ENCODE measurements at places on chromosomes 5 and 9.
A peak's percentile ranks its signal among the peaks of the same experiment; 100 is the strongest.

DNA sequence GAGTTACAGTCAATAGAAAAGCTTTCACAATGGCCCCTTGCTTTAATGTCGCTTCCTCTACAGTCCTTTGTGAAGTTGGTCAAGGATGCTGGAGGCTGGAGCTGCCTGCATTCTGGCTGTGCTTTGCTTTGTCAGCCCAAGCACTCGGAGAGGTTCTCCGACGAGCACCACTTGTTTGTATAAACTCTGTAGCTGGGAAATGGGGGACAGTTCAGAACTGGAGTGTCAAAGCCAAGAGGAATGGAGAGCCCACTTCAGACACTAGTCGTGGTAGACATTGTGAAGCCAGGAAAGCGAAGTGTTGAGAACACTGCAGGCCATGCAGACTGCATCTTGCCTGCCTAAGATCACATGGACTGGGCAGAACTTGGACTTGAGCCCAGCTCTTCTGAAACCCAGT, 330.3 kb downstream of the GADD45G start:
- DNase-seq: no peak

DNA sequence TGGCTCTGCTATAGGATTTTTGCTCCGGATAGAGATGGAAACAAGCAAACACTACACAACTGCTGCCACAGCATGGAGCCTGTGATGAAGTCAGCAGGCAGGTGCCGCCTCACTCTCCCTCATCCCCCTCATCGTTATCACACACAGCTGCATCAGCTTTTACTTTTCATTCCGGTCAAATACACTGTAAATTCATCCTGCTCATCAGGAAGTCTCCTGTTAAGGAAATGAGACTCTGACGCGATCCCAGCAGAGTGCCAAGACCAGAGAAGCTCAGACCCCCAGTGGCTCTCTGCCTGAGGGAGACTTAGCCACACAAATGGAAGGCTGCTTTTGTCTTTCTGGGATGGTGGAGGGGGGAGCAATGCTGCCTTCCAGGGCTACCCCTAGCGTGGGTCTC, 270.2 kb downstream of the ELAVL2 start:
- DNase-seq: peak; percentile 92

DNA sequence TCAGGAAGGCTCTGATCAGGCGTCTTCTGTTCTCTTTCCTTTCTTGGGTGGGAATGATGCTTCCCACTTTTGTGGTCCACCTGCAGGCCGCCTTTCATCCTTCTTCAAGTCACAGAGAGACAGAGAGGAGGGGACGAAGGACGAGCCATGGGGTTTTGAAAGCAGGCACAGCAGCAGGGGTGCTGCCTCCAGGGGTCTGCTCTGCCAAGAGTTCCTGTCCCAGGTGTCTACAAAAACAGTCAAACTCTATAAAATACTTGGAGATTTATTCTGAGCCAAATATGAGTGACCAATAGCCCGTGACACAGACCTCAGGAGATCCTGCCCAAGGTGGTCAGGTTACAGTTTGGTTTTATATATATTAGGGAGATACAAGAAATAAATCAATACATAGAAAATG, 34.5 kb upstream of the LCP2 start:
- no peak for DNase-seq

DNA sequence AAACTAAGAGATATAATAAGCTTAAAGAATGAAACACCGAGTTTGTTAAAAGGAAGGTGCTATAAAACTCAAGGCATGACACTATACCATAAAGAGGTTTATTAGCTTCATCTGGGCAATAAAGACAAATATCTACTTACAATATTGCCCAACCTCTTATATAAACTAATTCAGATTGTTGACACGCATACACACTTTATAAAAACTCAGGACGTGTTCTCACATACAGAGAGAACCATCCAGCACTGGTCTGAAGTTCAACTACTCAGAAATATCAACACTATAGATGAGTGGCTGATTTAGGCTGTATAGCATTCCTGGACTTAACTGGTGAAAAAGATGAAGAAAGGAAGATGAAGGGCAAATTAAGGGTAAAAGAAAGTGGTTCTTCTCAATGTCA, 81.2 kb downstream of the FRMD3 start:
- DNase-seq: no peak

DNA sequence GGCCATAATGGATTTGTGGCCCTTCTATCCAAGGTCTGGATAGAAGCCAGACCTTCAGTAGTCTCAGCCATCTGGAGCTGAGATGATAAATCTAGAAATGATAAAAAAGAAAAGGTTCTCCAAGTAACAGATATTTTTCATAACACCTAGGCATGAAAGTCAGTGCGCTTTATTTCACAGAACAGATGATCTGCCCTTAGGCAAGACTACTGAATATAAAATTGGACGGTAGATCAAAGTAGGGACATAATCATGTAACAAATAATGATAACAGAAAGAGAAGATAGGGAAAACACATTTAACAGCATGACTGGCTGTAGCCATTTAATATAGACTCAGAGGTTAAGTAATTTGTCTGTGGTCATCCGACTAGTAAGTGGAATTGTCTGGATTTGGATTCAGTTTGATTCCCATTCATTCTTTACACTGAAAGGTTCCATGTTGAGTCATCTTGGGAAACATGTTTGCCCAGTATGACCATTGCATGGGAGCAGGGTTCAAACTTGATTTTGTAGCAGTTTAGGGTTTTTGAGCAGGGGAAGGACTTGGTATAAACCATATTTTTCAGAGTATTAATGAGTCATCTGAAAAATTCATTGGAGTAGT, 4.1 kb upstream of the CAVIN4 start:
- peak; percentile 20 for DNase-seq

DNA sequence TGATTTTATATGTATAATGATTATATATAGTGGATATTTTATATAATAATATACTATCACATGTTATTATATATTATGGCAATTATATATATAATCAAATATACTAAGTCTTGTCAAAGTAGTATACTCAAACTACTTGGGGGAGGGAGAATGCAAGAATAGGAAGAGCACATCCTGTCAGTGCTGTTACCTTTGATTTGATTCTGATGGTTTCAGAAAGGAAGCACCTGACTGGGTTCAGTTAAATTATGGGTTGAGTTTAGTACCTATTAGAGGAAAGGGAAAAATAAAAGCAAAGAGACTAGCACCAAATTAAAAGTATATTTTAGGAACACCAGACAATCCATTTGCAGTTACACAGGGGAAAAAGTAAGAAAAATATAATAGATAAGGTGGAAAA, 107.6 kb downstream of the GRIA1 start:
- DNase-seq: no peak

DNA sequence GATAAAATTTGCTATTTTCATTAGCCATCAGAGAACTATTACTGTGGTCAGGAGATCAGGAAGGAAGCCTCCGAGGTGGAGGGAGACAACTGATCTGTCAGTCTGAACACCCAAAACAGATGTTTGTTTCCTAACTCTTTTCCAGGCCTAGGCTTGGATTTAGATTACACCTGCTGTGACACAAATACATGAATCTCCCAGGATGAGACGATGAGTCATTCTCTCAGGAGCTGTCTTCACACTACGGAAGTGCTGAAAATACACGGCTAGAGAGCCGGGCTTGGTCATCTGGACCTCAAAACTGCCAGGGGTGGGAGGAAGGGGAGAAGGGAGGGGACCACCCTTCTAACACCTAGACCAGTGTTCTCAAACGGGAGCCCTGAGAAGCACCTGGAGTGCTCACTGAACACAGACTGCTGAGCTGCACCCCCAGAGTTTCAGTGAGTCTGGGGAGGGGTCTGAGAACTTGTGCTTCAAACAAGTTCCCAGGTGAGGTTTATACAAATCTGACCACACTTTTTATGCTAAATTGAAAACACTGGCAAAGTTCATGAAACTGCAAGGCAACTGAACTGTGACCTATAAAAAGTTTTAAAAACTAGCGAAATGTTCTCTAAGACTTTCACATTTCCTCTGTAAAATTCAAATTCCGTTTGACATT, 80.3 kb upstream of the EQTN start:
- DNase-seq: peak; percentile 74

DNA sequence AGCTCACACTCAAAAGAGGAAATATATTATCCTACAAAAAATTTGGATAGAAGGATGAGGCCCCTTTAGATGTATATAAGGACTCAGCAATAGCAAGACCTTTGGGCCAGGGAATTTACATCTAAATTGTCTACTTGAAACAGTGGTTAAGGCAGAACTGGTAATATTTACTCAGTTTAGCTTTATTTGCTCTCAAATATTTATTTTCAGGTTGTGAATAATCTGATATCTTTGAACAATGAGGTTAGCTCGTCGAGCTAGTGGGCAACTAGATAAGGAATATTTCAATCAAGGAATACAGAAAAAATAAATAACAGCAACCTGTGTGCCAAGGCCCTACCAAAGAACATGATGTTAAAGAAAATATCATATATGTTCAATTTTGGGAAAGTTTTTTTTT, 966.3 kb downstream of the DTWD2 start:
- DNase-seq: no peak

DNA sequence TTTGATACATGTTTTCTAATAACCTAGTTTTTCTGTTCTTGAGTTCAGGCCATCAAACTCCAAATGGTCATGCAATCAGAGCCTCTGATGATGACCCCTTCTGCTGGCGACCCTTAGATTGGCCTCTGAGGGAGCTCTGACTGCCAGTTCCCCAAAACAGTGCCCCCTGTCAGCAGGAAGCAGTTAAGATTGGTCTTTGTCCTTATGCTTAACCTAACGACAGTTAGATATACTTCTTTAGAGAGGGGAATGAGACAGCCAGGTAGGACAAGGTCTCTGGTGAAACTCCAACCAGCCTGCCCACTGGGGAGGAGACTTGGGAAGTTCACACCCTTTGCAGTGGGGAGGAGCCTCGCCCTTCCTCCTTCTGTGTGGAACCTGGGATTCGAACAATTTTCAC, 390.4 kb upstream of the KIF2A start:
- no peak for DNase-seq

GRCh38 chr5:111079846-111080245, 8.3 kb downstream of the TSLP start:
- DNase-seq: no peak

DNA sequence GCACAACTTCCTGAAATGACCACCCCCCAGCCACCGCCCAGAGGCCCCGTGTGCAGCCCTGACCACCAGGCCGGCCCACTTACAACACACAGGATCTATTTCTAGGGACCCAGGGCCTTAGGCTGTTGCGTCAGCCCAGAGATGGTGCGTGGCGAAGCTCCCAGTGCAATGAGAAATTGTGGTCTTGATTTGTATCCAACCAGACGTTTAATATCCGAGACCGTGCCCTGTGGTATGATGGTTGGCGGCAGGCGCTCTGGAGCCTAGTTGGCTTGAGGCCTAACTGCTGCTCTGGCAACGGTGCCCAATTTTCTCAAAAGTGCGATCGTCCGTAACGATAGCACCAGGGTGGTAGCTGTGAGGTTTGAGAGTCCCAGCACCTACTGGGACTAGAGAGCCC, 32.6 kb upstream of the SLC6A19 start:
- no peak for DNase-seq

DNA sequence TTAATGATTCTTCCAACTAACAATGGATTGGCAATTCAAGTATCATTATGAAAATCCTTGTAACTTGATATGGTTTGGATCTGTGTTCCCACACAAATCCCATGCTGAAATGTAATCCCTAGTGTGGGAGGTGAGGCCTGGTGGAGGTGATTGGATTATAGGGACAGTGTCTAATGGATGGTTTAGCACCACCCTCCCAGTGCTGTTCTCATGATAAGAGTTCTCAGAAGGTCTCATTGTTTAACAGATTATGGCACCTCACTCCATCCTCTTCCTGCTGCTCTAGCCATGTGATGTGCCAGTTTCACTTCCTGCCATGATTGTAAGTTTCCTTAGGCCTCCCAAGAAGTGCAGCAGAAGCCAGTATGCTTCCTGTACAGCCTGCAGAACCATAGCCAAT, 1116.2 kb upstream of the EDIL3 start:
- DNase-seq: peak; percentile 20

GRCh38 chr5:88487066-88487465, 218.4 kb upstream of the TMEM161B start:
- peak; percentile 70 for DNase-seq

DNA sequence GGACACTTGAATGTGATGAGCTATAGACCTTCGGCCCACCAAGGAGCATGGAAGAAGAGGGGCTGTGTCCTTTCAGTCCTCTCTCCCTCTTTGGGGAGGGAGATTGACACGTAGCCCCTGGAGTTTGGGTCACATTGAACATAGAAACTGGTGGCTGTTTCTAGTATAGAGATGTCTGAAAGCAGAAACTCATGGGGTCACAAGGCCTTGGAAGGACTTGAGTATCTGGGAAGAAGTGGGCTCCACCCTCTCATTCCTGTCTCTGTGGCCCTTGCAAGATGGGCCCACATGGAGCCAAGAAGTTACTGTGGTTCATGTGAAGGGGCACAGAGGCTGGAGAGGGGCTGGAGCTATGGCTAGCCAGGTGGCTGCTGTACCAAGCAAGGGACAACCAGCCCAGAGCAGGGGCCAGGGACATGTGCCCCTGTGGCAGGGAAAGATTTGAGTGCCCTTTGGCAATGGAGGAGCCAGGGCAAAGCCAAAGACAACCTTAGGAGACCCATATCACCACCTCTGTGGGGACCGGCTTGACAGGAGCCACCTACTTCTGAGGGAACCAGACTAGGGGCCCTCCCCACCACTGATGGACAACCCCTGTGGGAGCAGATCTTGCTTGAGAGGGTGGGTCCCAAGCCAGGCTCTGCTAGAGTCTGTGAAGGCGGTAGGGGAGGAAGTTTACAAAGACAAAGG, 12.8 kb upstream of the ANGPTL2 start:
- DNase-seq: no peak

DNA sequence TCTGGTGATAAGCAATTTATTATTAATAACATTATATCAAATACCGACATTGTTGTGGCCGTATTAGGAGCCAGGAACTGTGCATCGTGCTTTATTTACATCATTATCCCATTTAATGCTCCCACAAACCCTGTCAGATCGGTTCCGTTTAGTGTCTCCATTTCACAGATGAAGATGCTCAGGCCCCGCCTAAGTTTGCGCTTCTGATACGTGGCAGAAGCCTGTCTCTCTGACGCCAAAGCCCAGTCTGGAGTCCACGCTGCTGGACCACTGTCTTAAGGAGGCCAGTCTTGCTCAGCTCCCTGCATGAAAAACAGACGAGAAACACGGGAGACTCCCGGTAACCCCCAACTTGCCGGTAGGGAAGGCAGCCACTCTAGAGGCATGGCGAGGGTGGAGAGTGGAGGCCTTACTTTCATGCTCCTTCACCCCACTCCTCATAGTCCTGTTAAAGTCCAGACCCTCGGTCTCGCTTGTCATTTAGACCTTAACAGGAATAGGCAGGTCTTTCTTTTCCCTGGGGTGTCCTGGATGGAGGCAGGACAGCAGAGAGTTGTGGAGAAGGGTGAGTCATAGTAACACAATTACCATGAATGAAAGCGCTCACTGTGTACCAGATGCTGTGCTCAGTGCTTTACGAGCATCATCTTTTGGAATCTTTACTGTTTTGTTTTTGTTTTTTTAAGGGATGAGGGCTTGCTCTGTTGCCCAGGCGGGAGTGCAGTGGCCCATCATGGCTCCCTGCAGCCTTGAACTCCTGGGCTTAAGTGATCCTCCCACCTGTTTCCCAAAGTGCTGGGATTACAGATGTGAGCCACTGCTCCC, 872 bp downstream of the TXNDC15 start:
- DNase-seq: peak; percentile 77

All from NCI-H69 (cell line).